ENCODE measurements at places on chromosomes 4 and X.
A peak's percentile ranks its signal among the peaks of the same experiment; 100 is the strongest.

DNA sequence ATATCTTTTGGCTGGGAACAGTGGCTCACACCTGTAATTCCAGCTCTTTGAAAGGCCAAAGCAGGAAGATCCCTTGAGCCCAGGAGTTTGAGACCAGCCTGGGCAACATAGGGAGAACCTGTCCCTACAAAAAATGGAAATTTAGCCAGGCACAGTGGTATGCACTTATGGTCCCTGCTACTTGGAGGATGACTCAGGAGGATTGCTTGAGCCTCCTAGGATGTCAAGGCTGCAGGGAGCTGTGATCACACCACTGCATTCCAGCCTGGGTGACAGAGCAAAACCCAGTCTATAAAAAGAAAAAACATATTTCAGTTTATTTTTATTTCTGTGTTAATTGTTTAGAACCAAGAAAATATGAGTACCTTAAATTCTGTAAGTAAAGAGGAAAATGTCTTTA, 123.7 kb downstream of the CBR4 start:
- peak; percentile 48 for ATAC-seq

- no peak for ATAC-seq
These were observed 12.2 kb upstream of the TRPC5 start for GRCh38 chrX:112094729-112095128.

DNA sequence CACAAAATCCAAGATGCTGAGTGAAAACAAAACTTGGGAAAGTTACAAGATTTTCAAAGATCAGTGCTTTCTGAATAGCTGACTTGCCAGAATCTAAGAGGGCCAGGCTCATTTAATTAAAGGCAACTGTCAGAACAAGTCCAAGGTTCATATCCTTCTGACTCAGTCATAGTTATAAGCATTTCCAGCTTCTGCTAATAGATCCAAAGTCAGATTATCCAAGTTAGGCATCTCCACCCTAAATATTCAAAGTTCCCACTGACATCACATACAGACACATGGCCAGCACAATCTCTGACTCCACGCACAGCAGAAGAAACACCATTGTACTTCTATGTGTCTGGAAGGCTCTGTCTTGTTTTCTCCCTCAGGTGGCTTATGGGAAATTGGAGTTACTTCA, 41.8 kb downstream of the GASK1B start:
- ATAC-seq = peak; percentile 70

- no peak for ATAC-seq
These were observed 68.5 kb upstream of the HMX1 start for GRCh38 chr4:8939840-8940742.

GRCh38 chr4:155693015-155693663, 26.5 kb downstream of the GUCY1A1 start:
- ATAC-seq = no peak

GRCh38 chr4:63814171-63814964, 594.9 kb downstream of the TECRL start:
- peak; percentile 28 for ATAC-seq

- ATAC-seq = no peak
These were observed 456.1 kb downstream of the KCTD8 start for GRCh38 chr4:43992552-43992951.

GRCh38 chrX:42694260-42694815, 83.6 kb downstream of the PPP1R2C start:
- ATAC-seq = no peak

DNA sequence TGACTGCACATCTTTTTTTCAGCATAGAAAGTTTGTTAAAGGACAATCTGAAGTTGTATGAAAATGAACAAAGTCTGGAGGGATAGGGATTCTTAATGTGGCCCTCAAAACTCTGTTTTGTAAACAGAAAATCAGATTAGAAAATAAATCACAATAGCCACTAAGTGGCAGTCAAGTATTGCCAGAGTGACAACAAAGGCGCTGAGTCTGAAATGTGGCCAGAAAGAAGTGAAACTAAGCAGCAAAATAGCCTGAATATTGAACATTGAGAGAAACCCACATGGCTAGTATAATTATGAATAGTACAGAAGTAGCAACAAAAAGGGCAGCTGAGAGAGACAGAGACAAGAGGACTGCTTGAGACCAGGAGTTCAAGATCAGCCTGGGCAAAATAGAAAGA, 81.1 kb upstream of the CT45A1 start:
- no peak for ATAC-seq

- no peak for ATAC-seq
These were observed 1654.0 kb downstream of the PCDH7 start for GRCh38 chr4:32374206-32374605.

DNA sequence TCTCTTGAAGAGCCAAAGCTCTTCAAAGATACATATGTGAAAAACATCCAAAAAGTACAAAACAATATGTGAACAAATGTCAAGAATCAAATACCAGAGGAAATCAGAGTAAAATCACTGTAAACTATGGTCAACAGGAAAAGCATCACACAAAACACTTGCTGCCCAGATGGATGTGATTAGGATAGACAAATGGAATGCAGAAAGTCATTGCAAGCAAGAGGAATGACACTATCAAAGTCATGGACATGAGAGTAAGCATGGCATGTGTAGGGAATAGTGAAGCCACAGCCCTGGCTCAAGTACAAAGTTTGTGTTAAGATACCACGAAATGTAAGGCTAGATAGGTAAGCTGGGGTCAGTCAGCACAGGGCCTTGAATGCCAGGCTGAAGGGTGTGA, 37.7 kb downstream of the CLDN2 start:
- ATAC-seq = no peak

- no peak for ATAC-seq
These were observed 195.6 kb downstream of the RAPGEF2 start for GRCh38 chr4:159298502-159298901.

- ATAC-seq = no peak
These were observed 550.5 kb upstream of the BOD1L1 start for GRCh38 chr4:14177987-14178386.

GRCh38 chr4:18945464-18945863, 923.9 kb upstream of the LCORL start:
- ATAC-seq = no peak

DNA sequence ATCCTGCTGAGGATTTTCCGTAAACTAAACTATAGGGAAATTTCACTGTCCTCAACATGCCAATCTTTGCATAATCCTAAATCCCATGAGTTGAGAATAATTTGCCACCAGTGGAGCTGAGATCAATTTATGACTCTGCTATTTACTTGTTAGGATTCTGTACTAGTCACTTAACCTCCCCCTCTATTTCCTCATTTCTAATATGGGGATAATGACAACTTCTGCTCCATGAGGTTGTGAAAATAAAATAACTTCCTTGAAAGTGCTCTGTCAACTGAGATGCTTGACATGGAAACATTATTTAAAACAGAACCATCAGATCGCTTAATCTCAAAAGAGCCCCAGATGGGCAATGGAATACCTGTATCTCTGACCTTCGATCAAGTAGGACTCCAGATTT, 2.6 kb upstream of the FGF16 start:
- no peak for ATAC-seq

DNA sequence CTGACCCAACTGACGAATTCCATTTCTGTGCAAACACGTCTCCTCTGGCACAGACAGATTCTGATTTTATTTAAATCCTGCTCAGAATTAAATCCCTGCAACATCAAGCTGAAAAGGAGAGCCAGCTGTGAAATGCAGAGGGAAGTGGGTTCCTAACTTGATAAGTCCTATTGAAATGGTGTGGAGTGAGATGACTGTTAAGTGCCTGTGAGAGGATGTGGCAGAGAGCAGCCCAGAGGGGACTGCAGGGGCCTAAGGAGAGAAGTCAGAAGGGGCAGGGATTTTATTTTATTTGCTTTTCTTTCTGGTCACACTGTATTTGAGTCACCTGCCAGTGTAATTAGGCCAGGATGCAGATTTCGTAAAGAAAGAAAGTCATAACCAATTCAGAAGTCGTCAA, 277.4 kb downstream of the NKX6-1 start:
- no peak for ATAC-seq

DNA sequence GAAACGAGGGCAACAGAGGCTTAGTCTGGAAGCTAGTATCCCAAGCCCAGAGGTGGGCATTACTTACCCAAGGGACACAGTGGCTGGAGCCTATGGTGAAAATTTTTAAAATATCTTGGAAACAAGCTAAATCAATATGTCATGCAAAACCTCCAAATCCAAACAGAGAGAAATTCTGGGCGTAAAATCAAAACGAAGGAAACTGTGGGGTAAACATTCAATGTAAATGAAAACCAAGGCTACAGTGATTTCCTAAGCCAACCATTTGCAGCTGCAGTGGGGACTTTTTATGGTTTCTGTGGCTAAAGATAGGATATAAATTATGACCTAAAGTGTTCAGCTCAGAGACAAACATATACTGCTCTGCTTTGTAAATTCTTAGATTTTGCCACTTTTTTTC, 507.7 kb upstream of the DIAPH2 start:
- no peak for ATAC-seq

DNA sequence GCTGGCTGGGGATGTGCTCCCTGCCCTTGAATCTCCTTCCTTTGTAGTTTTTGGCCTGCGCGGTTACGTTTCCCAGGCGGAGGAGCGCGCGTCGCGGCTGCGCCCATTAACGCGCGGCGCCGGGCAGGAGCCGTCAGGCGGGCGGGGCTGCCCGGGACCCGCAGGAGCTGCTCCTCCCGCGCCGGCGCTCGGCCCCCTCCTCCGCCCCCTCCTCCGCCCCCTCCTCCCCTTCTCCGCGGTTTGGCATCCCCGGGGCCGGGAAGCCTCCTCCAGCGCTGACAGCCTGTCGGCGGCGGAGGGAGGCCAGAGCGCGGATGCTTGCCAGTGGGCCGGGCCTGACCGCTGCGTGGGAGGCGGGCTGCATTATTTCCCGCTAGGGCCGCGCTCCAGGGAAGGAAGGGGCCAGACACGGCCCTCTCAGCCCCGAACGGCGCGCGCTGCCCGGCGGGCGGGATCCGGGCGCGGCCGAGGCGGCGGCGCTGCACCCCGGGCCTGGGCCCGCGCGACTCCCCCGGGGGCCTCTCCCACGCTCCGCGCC, at the start of gene DCLK2:
Gene DCLK2 (plus strand): TSS at position 405 of the 538 bp plus-strand sequence. CDS start 583 bp downstream, outside the sequence.
- peak; percentile 91 for ATAC-seq

GRCh38 chr4:13953083-13953482, 325.6 kb upstream of the BOD1L1 start:
- ATAC-seq = no peak

- no peak for ATAC-seq
These were observed 124.0 kb downstream of the ARHGAP24 start for GRCh38 chr4:85598936-85599335.

DNA sequence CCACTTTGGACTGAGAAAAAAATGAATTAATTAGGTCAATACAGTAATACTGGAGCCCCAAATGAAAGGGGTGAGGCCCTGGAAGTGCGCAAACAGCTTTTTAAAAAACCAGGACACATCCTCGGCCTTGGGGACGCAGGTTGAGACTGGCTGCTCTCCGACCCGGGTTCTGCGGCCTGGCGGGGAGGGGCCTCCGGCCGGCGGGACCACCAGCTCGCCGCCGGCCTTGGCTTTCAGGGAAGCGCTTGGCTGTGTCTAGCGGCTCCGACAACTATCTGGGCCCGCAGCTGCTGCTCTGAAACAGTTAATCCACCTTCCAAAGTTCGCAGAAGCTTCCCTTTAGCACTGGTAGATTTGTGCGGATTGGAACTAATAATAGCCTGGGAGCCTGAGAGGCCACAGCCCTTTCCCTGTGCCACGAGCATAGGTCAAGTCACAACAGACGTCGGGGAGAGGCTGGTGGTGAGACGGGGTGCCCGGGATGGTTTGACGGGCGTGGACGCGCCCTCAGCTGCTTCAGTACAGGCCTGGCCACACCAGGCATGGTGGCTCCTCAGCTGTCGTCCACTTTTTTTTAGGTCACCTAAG, 1.1 kb upstream of the SEL1L3 start:
- ATAC-seq = no peak
